Stimulated activated CD8-positive, alpha-beta memory T cell treated with anti-CD3 and anti-CD28 coated beads, Interleukin-2, amount 100 ng/mL, for 1 hour (primary cell): ENCODE measurements at places on chromosomes 2 and 18.

GRCh38 chr2:201273330-201273983 is 13.1 kb downstream of the CASP8 start:
- DNase-seq: no peak

GRCh38 chr2:51219468-51219867 is 187.5 kb upstream of the NRXN1 start:
- no peak for DNase-seq

- DNase-seq: no peak
These were observed 37.3 kb upstream of the ZNF512 start for GRCh38 chr2:27545348-27546141.

DNA sequence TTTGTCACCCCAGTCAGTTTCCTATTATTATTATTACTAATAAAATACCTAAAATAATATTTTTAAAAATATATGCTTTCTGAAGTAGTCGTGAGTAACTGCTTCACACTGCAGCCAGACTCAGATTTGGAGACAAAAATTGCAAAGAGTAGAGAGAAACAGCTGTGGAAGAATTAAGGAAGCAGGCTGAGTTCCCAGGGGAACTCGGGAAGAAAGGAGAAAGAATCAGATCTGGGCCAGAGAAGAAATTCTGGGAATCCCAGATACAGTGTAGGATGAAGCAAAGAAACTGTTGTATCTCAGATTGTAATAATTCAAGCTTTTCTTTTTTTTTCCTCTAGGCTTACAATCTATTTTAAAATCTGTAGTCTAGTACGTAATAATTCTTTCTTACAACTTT is 182.3 kb downstream of the FTCDNL1 start:
- DNase-seq: no peak

- no peak for DNase-seq
These were observed 3.5 kb upstream of the KLF11 start for GRCh38 chr2:10039658-10040410.
